ENCODE measurements at places on chromosomes 2 and 18. TPM values are rescaled to one million over a fixed set of nuclear protein-coding genes. Genes with fewer than 3 reads are reported as not detected.

- DNase-seq, result no peak
Measured at GRCh38 chr2:105072039-105072438, 34.2 kb downstream of the MRPS9 start.

DNA sequence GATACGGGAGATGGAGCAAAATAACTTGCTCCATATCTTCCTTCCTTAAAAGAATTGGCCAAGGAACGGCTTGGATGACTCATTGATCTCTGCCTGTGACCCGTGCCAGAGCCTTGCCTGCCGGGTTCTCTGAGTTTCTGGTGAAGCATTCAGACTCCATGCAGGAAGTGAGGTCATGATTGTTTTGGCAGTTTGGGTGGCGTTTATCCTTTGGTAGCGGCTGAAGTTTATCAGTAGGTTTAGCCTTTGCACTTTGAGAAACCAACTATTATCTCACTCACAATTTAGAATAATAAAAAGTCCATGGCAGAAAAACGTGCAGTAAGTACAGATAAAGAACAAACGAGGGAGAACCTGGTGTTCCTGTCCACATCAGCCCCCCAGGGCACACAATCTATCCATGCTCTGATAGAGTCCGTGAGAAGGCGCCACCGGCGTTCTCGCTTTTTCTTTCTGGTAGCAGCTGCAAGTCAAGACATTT, 15.0 kb upstream of the CTAGE1 start:
- no peak for DNase-seq

DNA sequence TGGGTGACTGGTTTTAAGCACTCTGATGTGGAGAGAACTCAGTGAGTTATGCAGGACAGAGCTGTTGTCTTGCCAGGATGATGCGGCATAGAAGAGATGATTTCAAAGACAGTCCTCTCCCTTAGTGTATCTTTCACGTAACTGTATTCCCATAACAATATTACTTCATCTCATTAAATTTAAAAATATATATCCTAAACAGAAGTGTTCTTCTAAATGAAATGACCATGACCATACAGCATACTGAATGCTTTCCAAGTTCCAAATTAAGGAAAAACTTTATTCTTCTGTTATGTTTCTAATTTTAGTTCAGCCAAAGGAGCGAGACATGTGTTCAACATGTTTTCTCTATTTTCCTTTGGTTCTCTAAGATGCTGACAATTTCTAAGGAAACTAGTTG, 600.1 kb upstream of the FSHR start:
- DNase-seq, result no peak

DNA sequence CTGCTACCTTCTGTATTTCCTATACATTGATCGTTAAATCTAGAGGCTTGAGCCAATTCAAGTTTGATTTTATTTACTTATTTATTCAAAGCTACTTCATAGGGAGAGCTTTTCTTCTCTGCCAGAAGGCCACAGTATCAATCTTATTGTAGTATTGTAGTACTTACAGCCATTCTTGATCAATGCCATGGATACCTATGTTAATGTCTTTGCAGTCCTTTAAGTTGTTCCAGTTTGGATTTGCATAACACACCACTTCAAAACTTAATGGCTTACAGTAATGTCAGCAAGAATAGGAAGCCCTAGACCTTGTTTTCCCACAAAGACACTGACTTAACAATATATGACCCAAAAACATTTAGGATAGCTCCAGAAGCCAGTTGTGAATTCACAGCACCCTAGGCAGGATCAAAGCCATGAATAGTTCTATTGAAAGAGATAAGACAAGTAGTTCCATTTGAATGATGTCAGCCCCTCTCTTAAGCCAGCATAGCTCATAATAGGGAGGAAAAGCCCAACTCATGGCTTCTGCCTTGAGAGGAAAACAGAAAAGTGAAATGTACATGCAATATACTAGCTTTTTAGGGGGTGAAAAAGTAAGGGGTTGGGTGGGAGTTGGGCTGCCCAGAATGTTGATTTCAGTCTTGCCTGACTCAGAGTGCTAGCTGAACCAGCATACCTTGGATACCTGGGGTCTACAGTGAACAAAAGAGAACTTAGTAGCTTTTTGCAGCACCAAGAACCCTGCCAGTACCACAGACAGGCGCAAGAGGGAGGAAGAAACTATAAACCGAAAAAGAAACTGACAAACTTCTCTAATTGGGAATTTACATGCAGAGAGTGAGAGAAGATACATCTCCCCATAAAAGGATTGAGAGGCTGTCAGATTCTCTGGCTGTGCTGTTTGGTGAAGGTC, 101.4 kb downstream of the CAMKMT start:
- no peak for DNase-seq

DNA sequence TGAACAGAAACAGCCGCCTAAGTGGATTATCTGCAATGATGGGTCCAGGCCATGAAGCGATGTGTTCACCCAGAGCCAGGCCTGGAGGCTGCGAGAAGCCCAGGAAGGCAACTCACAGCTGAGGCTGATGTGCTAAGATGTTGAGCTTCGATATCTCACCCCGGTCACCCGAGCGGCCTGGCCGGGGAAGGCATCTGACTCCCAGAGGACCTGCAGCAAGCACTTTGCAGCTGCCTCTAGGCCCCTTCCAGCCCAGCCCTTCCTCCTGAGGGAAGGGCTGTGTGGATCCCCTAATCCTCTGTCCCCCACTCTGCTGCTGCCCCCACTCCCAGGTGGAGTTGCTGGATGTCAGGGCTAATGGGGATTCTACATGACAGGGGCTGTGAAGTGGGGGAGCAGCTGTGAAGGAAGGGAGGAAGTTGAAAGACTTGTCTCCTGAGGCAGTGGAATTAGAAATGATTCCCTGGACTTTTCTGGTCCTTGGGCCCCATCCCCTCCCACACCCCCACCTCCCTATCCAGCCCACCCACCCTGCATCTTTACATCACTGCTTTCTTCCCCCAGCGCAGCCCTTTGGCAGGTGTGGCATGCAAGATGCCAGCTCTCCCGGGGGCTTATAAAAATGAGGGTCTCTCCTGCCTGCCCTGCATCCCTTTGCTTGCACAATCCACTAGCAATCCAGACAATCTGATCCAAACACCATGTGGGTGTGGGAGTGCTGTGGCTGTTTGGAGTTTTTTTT, 4.3 kb downstream of the ATP6V1B1 start:
- DNase-seq, result no peak

ST3GAL5 gene
- total RNA-seq, result 44.4 TPM

RFTN2 gene
- 22.8 TPM for total RNA-seq

DNA sequence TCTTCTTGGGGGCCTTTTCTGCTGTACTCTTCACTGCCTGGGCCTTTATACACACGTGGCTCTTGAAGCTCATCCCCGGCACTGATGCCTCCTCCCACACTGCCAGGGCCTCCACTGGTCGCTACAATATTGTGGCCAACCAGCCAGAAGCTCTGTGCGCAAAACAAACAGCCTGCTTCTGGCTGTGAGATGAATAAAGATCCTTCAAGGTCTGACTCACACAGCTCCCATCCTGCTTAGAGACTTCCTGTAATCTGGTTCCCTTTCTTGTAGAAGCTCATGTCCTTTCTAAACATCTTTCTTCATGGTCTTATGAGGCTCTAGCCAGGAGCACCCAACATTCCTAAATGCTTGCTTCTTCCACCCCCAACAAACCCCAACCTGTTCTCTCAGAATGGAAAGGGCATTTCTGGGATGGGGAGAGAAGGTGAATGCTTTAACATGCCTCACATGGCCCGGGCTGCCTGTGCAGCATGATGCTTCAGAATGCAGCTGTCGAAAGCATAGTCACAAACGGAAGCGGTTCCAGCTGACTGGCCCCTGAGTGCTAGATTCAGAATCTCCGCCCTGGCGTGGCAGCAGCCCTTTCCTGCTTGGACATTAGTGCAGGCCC, 24.6 kb downstream of the NRP2 start:
- no peak for DNase-seq

DNA sequence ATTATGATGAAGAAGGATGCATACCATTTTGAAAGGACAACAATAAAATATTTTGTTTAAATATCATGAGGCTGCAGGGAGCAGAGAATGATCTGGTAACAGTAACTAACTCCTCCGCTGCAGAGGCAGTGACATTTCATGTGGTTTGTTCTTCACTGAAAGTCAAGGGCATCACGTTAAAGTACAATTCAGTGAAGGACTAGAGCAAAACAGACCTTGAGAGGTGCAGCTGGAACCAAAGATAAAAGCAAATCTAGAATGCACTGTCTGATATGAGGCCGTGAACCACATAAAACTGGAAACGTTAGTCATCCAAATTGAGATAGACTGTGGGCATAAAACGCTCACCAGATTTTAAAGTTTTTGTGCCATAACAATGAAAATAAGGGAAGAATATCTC, 522.9 kb upstream of the TNP1 start:
- DNase-seq, result no peak

DNA sequence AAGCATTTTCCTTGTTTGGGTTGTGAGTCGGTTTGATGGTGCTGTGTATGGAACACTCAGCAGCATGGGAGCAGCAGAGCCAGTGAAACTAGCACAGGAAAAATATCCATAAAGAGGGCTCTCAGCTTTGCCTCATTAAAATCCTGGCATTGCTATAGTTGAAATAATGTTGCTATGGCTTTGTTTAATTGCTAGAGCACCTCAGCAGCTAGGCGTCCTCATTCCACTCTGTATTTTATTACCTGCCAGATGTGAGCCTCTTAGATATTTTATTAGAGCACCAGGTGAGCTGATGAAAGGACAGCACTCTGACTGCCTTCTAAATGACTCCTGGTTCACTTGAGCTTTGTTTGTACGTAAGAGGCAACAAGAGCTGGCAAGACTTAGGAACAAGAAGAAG, 232.4 kb downstream of the MTX2 start:
- no peak for DNase-seq

DNA sequence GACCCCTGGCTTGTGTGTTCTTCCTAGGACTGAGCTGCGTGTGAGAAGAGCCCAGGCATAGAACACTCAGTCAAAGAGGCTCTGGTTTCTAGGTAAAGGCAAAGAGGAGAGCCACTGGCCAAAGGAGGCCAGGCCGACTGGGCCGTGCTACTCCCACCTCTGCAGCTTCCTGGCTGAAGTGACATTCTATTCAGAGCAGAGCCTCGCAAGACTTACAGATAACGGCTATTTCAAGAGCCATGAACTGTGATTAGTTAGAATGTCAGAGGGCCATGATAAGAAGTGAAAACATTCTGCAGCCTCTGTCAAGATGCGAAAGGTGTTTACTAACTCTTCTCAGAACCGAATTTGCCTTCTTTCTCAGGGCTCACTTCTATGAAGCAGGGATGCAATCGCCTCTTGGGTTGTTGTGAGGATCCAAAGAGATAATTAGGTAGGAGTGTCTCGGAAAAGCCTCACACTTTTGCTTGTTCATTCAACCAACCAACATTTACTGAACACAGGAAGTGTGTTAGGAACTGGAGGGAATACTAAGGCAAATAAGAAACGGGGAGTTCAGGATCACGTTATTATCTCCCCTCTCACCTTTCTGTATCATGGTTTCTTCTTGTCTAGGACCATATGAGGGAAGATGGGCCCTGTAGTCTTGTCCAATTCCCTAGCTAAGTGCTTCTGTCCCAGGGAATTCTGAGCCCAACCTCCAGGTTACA, 3.4 kb upstream of the DNAJC5G start:
- no peak for DNase-seq

DNA sequence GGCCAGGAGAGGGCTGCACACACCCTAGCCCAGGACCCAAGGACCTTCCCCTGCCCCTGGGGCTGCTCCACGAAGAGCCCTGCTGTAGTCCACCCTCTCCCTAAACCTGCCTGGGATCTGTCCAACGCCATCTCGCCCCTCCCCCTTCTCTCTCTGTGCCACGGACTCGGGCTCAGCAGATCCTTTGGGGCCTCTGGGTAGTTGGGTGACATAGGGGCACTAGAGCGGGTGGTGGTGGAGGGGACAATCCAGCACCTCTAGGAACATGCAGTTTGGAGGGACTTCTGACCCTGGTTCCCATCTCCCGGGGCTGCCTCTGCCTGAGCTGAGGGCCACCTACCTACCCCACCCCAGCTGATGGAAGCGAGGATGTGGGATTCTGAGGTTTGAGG, 7.3 kb upstream of the CRYBA2 start:
- no peak for DNase-seq

NR4A2 gene
- 15.1 TPM for total RNA-seq

DNA sequence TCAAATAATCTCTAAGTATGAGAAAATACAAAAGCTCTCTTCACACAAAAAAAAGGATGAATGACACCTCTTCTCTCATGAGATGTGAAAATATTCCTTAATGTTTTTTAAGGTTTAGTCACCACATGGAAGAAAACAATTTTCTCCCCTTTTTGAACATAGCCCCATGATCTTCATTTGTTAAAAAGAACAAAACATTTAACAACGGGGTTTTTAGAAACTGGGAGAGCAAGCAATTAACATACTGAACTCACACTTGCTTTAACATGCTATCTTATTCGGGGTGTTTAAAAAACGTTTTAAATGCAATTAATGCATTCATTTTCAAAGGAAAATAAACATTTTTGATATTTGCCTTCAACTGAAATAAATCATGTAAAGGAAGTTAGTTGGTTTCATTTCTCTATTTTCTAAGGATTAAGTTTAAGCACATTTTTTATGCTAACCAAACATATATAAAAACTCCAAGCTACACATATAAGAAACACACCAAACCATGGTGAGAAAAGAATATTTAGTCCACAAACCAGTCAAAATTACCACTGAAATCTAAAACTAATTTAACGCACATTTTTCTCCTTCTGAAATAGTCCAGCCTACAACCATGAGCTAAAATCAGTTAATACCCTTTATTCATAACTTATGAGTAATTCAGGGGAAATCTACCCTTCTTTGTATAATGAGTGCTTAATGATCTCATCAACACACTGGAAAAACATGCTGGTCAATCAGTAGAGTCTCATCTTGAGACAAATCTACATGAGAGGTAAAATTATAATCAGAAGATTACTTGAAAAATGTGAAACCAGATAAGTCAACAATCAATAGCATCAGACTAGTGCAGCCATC, 8.2 kb downstream of the FBXO11 start:
- no peak for DNase-seq

GRCh38 chr2:106969777-106970176, 83.8 kb upstream of the ST6GAL2 start:
- no peak for DNase-seq

IL1F10 gene
- total RNA-seq, result not detected

DNA sequence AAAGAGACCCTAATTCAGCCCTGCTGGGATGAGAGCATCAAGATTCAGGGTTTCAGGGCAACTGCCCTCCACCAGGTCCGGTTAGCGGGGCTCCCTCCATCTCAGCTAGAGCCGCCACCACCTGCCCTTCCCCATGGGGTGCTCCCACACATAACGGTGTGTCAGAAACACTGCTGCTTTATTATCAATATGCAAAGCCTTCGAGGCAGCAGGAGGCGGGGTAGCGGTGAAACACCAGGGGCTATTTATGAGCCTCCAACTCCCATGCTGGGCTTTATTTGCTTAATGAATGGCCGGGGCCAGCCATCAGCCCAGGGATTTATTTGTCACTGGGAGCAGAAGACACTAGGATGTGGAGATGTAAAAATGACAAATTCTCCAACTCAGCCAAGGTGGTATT, 109.8 kb downstream of the GALNT14 start:
- no peak for DNase-seq
